NCI-H748 treated with DMSO at 0.1 percent for 48 hours (cell line): ENCODE measurements at places on chromosomes 2 and 18.

GRCh38 chr2:212033888-212034287 lies 504.7 kb downstream of the ERBB4 start:
- no peak for DNase-seq

DNA sequence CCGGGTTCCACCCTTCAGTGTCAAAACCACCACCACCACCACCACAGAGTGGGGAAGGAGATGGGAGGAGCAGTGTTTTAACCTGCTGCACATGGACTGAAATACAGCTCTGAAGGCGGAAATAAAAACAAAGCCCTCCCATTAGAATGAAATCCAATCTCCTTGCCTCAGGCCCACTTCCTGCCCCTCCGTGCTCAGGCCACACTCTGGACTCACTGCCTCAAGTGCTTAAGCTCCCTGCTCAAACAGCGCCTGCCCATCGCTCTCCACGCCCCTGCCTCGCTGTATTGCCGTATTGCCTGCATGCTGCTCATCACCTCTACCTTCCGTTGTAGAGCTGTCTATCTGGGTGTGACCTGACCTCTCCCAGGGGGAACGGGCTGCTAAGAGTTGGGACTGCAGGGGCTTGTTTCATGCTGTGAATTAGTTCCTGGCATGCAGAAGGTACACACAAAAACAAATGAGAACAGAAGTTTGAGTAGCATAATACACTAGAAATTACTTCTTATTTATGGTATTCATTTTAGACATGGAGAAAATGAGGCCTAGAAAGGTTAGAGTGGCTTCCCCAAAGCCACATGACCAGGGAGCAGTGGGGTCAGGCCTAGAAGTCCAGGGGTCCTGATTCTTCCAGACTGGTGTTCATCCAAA lies 31.6 kb upstream of the NEB start:
- DNase-seq: peak; percentile 29

GRCh38 chr2:111697560-111697959 lies 186.4 kb downstream of the ANAPC1 start:
- no peak for DNase-seq

- DNase-seq: peak; percentile 66
Observed at GRCh38 chr2:145752091-145752806, 1232.3 kb upstream of the ZEB2 start.

GRCh38 chr2:237827421-237827987 lies 28.9 kb downstream of the RBM44 start:
- DNase-seq: no peak

GRCh38 chr18:66560094-66560493 lies 43.8 kb downstream of the CDH19 start:
- DNase-seq: peak; percentile 82

DNA sequence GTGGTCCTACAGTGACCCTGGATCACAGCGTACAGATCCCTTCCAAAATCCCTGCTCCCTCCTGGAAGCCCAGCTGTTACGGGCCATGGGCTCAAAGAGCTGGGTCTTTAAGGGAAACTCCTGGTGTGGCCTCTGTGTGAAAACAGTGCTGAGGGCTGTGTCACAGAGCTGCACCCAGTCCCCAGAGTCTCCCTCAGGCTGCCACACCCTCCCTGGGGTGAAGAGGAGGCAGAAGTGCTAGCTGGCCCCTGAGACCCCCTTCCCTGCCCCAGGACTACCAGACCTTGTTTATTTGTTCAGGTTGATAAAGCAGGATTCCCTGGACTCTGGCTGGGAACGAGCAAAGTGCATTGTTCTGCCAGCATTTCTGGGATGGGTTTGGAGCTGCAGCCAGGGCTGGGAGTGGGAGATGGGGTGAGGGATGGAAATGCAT lies 7.7 kb downstream of the ATOH8 start:
- no peak for DNase-seq

- DNase-seq: no peak
Observed at GRCh38 chr2:200382874-200383273, 76.4 kb downstream of the SPATS2L start.

DNA sequence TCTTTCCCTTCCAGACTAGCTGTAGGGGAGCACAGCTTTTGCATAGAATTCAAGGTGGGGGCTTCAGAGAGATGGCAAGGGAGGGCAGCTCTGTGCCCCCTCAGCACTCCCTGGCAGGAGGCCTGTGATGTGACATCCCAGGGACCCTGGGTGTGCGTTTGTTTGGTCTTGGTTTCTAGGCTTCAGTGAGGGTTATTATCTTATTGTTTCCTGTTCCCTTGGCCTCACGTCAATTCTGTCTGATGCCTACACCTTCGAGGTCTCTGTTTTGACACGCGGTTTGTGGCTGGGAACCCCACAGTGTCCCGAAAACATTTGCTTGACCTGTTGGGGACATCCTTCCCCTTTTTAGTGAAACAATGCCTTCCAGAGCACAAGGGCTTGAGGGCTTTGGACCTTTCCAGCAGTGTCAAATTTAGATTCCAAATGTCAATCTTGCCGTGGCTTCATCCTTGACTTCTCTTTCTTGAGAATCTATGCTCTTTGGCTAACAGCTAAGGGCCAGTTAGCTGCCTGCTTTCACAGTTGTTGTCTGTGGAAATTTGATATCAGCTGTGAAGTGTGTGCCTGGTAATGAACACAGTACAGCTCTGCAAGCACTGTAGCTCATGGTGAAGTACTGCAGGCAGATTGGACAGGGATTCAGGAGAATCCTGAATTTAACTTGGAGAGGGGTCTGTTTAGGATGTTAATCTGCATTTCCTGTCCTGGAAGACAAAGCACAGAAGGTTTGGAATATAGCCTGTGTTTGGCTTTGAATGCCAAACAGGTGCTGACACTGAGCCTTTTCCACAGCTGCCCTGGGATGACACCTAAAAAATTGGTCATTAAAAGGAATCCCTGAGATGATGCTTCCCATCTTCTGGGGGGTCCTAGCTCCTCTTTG lies 108.2 kb upstream of the CXCR4 start:
- no peak for DNase-seq

DNA sequence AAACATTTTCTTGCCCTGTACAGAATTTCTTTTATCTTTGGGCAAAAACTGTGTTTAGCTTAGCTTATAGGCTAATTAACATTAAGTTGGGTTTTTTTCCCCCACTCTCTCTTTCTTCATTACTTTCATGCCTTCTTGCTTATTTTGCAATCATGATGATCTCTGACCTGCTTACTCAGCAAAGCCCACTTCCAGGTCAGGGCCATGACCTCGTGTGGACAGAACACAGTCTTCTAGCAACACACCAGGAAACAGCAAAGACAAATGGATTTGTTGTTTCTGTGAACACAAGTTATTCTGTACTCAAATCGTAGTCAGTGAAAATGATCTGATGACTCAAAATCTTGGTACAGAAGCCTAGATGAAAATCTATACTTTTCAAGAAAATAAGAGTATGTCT lies 60.7 kb downstream of the SPATS2L start:
- DNase-seq: no peak

DNA sequence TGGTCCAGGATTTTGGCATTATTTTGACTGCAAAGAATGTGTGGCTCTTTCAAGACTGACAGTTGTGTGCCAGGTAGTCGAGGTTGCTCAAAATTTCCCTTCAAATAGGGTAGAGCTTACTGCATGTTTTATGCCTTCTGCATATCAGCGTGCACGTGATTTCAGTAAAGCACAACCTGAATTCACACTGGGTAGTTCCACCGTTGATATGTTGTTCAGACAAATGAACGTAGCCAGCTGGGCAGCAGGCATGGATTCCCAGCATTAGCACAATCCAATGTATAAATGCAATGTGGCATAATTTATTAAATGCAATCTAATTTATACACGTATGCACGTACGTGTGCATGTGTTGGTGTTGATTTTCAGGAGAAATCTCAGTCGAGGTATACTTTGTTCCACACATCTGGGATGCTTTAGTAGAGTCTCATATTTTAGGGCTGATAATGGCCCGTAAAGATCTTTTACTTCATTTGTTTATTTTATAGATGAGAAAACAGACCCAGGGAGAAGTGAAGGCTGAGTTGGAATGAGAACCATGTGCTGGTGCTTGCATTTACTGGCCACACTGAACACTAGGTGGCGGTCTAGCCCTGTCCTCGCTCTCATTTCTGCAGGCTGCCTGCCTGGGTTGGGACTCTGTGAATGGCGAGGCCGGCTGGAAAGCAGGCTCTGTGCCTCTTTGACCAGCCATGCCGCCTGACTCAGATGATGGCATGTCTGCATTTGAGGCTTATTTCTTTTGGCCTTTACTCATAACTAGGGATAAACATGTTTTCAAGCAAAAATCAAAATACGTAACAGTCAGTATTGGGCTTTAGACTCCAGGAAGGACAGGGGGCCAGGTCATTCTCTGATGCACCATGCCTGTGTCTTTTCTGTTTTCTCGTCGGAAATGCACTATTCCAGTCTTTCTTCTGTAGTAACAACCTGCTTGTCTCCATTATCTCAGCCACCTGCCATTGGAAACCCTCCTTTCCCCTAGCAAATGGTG lies 120.4 kb downstream of the RNF144A start:
- peak; percentile 49 for DNase-seq

GRCh38 chr18:54612237-54612636 lies 21.2 kb downstream of the DYNAP start:
- no peak for DNase-seq

DNA sequence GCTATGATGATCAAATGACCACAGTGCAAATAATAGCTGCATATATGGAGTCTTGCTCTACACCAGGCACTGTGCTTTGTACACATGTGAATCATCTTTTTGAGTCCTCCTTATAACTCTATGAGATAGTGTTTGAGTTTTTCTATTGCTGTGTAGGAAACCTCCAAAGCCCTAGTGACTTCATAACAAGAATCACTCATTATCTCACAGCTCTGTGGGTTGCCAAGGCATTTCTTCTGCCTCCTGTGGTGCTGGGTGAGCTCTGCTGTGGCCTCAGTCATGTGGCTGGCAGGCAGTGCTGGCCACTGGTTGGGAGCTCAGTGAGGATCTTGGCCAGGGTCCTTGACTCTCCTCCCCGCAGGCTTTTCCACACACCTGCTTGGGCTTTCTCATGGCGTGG lies 153.4 kb downstream of the CAPN13 start:
- DNase-seq: no peak

DNA sequence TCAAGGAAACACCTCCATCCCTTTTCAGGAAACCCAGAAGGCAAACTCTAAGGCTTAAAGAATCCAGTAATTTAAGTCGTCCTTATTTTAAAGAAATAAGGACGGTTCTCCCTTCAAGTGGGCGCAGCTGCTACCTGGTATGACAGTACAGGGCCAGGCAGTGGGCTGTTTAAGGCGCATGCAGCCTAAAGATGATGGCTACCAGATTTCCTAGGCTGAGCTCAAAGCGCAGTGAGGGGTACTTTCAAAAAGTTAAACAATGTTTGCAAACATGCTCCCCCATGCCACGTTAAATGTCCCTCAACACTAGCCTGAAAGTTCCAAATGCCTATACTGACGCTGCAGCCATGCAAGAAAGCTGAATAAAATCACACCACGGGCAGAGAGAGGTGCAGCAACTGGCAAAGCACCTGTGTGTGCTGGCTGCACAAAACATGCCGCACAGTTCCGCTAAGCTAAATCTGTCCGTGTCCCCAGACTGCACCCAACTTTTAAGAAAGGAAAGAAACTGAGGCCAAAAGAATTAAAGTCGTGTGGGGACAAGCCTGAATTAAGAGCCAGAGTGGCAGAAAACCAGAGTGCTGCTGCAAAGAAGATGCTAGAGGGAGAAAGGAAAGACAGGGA lies 583 bp downstream of the HIBCH start:
- DNase-seq: peak; percentile 77

DNA sequence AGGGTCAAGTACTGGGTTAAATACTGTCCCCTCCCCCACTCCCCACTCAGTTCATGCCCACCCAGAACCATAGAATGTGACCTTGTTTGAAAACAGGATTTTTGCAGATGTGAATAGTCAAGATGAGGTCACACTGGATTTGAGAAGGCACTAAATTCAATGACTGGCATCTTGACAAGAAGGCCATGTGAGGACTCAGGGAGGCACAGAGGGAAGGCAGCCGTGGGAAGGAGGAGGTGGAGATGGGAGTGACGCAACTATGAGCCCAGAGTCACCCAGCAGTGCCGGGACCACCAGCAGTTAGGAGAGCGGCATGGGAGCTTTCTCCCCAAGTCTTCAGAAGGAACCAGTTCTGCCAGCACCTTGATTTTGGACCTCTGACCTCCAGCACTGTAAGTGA lies 257.3 kb downstream of the BCL2 start:
- DNase-seq: no peak
